Kidney epithelial cell (primary cell): ENCODE measurements at places on chromosomes 3 and 15.
A peak's percentile ranks its signal among the peaks of the same experiment; 100 is the strongest.

DNA sequence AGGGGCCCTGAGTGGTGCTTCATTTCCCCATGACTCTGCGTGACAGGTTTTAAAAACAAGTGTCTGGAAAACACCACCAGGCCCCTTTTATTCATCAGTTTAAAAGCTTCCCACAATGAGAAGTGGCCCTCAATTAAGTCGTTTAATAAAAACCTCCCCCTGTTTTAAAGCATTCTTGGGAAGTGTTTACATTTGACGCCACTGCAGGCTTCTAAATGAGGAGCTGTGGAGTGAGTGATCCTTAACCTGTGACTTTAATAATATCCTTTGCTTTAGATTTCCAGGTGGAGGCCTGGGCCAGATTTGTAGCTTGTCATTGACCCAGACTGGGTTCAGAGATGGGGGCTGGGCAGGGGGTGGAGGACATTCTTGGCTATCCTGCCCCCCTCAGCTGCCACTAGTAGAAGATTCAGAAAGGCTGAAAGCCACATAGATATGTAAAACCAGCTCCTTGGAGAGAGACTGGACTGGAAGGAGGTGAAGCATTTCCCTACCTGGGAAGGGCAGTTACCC lies 11.3 kb downstream of the CGNL1 start:
- DNase-seq: no peak

GRCh38 chr3:196502775-196503195 lies 783 bp downstream of the RNF168 start:
- DNase-seq: peak; percentile 67

GRCh38 chr3:115246461-115247020 lies 99.5 kb upstream of the ZBTB20 start:
- no peak for DNase-seq

DNA sequence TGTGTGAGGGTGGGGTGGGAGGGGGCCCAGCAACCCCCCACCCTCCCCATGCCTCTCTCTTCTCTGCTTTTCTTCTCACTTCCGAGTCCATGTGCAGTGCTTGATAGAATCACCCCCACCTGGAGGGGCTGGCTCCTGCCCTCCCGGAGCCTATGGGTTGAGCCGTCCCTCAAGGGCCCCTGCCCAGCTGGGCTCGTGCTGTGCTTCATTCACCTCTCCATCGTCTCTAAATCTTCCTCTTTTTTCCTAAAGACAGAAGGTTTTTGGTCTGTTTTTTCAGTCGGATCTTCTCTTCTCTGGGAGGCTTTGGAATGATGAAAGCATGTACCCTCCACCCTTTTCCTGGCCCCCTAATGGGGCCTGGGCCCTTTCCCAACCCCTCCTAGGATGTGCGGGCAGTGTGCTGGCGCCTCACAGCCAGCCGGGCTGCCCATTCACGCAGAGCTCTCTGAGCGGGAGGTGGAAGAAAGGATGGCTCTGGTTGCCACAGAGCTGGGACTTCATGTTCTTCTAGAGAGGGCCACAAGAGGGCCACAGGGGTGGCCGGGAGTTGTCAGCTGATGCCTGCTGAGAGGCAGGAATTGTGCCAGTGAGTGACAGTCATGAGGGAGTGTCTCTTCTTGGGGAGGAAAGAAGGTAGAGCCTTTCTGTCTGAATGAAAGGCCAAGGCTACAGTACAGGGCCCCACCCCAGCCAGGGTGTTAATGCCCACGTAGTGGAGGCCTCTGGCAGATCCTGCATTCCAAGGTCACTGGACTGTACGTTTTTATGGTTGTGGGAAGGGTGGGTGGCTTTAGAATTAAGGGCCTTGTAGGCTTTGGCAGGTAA lies 8.1 kb downstream of the FAM131A start:
- DNase-seq: peak; percentile 75

- no peak for DNase-seq
Observed at GRCh38 chr3:10783360-10784351, 32.4 kb upstream of the SLC6A11 start.

DNA sequence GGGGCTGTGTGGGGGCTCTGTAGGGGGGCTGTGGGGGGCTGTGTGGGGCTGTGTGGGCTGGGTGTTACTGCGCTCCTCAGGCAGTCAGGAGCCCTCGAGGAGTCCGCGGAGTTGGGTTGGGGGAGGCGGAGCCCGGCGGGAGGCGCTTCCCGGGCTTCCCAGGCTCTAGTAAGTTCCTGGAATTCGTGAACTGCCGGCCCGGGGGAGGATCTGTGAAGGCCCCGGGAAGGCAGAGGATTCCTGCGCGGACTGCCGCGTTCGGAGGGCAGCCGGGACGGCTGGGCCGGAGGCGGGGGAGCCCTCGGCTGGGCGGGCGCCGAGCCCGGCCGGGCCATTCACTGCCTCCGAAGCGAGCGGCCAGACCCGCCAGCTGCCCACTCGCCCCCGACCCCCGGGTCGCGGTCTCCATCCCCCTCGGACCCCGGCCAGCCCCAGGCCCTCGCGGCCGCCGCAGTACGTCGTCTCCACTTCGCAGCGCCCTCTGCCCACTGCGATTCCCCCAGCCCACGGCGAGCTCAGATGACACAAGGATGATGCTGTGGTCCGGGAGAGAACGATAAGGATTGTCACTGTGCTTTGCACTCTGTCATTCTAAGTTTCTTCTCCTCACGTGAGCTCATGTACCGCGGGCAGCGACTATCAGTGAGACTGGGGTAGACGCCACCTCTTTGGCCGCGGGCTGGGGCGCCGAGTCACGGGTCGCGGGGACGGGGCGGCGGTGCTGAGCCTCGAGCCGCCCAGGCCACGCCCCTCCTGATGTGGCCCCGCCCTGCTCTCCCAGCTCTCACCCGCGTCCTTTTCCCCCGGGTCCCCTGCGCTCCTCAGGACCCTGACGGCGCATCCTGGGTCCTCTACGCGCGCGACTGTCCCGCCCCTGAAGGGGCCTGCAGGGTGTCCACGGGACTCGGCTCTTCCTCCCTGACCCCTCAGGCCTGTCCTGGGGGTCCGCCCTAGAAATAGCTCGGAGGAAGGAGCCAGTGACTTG lies 65.3 kb downstream of the KLF13 start:
- DNase-seq: peak; percentile 47

GRCh38 chr15:92073044-92073785 lies 219.7 kb downstream of the SLCO3A1 start:
- DNase-seq: no peak

DNA sequence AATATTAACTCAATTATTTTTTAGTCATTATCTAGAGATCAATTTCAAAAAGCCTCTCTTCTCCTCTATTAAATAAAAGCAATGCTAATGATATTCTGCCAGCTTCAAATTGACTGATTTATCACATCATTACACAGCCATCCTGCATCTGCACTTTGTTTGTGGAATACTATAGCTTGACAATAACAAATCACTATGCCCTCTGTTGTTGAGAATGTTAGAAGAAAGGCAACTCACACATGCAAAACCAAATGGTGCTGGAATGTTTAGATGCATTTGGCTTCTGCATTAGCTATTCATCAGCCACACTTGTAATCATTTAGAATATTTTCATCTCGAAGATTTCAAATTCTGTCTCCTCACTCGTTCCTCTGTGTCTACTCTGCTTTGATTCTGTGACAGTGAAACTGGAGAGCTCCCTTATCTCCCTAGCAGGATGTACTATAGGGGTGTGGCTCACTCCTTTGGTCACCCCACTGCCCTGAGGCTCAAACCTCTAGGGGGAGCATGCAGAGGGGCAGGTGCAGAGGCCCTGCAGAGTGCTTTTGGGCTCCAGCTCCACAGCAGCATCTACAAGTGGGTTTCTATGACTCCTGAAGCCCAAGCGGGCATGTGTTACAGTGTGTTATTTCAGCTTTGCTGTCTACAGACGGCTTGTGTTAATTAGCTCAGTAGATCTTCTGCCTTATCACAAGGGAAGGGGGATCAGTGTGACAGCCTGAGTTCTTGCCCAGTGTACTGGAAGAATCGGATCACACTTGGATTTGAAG lies 454.1 kb upstream of the BCHE start:
- DNase-seq: no peak

DNA sequence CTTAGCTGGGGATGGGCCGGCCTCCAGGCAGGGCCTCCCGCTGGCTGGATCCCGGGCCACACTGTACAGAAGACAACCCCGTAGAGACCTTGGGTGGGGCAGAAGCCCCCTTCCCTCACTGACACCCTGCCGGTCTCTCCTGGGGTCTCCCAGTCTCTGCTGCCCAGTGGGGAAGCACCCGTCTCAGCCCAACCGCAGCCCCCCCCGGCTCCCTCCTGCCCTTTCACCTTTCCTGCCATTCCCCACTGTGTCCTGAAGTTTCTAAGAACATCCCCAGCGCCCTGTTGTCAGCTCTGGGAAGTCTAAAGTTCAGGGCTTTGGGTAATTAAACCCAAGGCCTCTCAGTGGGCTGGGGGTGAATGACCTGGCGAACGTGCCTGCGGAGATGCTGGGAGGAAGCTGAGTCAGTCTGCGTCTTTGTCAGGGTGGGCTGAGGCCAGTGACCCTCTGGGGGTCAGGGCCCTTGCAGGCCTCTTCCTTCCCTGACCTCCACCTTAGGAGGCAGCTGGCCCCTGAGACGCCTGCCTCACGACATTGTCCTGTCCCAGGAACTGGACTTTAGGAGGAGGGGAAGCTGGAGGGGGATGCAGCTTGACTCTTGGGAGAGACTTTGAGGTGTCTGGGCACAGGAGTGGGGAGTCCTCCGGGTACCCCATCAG lies 1.4 kb upstream of the SLC51A start:
- no peak for DNase-seq

- DNase-seq: no peak
Observed at GRCh38 chr3:9081184-9081818, 118.0 kb upstream of the RAD18 start.

DNA sequence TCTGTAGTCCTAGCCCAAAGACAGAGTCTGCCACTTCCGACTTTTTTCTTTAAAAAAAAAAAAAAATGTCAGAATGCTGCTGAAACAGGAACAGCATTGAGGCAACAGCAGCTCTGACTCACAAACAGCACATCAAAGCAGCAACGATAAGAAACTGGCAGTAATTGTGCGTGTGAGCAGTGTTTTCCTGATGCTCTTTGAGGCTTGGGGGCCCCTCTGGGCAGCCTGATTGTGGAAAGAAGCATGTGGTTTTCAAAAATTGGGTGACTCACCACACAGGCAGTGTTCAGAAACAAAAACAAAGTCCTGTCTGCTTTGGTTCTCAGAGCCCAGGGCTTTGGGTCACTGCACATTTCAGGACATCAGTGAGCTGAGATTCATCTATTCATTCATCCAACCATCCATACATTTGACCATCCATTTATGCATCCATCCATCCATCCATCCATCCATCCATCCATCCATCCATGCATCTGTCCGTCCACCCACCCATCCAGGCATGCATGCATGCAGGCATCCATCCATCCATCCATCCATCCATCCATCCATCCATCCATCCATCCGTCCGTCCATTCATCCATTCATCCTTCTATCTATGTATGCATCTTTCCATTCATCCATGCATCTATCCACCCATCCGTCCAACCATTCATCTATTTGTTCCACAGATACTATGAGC lies 308.4 kb downstream of the RPLP1 start:
- DNase-seq: peak; percentile 93

GRCh38 chr3:192434186-192434585 lies 293.2 kb downstream of the FGF12 start:
- DNase-seq: no peak

DNA sequence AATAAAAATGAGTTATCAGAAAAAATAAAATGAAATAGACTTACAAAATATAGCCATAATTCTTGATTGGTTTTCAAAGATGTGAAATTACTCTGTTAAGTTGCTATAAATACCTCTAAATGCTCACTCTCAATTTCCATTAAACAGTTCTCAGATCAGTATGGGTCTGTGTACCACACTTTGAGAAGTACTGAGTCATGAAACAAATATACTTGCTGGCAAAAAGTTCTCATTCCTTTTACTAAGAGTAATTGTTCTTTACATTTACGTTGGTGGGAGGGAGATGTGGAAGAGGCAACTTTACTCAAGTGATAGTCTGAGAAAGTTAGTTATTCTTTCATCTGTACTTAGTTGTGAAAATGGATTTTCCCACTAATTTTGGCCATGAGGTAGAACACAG lies 96.3 kb downstream of the ZNF385D start:
- DNase-seq: no peak

DNA sequence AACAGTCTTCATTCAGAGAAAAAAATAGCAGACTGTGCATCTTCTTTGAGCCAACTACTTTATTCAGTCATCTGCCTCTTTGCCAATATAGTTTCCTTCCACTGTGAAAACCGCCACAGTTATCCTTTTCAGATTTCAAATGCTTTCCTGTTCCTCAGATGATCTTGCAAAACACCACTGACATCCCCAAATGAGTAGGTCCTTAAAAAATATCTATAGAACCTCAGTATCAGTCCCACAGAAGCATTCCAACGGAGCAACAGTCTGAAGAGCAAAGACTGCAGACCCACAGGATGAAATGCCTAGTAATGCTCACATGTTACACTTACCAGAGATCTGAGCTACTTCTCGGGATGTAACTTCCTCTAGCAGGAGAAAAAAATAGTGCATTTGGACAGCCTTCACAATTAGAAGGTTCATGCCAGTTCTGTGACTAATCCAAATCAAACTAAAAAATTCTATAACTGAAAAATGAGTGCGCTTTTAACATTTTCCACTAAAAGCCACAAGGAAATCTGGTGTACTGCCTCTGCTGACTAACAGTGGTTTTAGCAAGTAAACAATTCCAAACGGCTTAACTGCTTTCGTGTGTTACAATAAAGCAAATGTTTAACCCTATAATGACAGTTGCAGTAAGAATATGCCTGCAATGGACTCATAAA lies at the start of gene ANKRD28:
ANKRD28 (minus strand) TSS at position 338 of the 662 bp plus-strand sequence. CDS start 1,458 bp downstream, outside the sequence.
- DNase-seq: peak; percentile 77

- peak; percentile 50 for DNase-seq
Observed at GRCh38 chr3:117278424-117279190, 569.0 kb downstream of the TUSC7 start.

GRCh38 chr3:167031364-167032049 lies 348.6 kb downstream of the ZBBX start:
- no peak for DNase-seq

GRCh38 chr3:195865752-195866151 lies 42.6 kb downstream of the TNK2 start:
- DNase-seq: no peak

- DNase-seq: no peak
Observed at GRCh38 chr3:73326396-73326795, 264.9 kb downstream of the EBLN2 start.

DNA sequence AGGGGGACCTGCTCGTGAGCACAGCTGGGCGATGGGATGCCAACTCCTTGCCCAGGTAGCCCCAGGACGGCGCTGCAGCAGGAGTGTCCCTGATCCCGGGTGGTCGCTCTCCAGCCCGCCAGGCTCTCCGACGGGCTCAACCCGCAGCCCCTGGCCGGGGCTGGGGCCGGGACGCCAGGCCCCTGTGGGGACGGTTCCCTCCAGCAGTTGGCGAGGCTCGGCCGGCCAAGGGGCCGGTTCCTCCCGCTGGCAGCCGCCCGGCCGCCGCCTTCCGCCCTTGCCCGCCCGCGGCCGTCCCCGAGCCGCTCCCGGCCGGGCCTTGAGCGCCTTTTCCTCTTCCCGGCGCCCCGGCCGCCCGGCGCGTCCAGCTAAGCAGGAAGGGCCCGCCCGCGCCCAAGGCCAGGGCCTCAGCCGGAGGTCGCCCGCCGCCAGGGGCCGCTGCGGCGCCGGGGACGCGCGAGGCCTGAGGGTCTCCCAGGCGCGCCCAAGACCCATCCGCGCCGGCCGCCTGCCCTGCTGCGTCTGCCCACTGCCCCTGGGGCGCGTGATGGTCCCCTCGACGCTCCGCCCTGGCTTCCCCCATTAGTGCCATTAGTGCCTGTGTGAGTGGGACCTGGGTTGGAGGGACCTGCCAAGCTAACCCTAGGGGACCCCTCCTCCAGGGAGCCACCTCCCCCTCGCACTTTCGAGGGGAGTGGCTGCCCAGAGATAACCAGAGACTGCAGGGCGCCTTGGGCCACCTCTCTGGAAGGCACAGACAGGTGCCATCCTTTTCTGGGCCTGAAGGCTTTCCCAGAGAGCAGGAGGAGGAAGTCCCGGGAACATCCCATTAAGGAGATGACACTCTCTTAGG lies 106.4 kb downstream of the FBLN2 start:
- DNase-seq: no peak
